Tibial nerve (tissue), 4 donors: ENCODE measurements at places on chromosomes 6 and 20.

GRCh38 chr6:152948150-152948768, 34.6 kb downstream of the FBXO5 start:
- DNase-seq = no peak

GRCh38 chr6:130697995-130698535, 129.1 kb upstream of the SMLR1 start:
- peak; percentile 65 for DNase-seq

DNA sequence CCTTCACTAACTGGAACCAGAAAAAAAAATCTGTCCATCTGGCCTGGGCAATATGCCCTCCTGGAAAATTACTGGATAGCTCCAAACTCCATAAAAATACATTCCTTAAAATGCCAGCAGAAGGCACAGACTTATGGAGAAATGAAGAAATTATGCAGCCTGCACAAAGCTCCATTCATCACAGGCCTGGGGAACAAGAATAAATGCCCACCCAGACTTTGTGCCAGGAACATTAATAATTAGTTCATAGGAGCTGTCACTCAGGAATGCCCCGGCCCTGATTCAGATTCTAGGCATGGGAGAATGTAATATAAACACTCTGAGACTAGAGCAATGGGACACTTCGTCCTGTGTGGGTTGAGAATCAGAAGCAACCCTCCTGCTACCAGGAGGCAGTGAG, 199.3 kb downstream of the OTOR start:
- no peak for DNase-seq

DNA sequence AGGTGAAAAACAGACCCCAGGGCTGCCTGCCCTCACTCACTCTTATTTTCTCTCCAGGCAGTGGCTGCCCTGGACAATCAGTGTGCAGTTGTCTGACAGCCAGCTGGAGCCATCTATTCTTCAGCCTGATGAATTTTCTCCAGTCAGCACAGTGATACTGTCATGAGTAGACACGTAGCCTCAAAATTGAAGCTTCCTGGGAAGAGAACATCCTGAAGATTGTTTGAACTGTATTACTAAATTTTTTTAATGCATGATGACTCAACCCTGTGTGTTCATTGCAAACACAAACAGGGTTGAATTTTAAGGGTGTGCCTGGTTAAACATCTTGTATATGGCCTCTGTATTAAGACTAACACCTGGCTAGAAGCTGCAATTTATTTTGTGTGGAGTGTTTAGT, 49.8 kb upstream of the STXBP5 start:
- no peak for DNase-seq

DNA sequence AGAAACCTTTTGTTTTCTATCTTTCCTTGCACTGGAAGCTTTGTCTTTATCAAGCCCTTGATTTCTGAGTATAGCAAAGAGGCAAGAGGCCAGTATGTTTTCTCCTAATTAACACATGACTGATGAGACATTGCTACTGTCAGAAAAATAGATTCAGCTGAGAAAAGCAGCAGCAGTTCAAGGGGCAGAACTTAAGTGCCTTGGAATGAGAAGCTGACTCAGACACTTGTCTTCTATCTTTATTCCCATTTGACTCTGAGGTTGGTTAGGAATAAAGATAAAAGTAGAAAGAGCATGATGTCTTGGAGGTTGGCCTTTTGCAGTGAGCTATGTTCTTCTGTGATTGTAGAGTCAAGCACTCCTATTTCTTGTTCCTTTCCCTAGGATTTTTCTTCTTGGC, 79.1 kb upstream of the MAN1A1 start:
- DNase-seq = no peak

DNA sequence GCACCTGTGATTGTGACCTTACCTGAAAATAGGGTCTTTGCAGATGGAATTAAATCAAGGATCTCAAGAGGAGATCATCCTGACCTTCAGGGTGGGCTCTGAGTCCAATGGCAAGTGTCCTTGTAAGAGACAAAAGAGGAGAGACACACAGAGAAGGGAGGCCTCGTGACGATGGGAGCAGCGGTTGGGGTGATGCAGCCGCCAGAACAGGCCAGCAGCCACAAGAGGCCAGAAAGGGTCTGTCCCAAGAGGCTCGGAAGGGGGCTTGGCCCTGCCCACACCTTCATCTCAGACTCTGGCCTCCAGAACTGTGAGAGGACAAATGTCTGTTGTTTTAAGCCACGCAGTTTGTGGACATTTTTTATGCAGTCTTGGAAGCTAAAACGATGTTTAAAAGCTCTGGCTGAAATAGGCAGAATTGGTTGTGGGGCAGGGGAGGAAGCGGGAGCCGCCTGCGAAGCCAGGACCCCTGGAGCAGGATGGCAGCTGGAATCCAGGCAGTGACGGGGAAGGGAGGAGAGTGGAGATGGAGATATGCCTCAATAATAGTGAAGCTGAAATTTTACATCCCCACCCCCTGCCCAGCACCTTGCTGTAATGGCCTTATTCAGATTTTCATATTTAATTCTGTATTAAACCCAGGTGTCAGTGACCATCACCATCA, 216.4 kb downstream of the ANKRD60 start:
- DNase-seq = no peak

- DNase-seq = no peak
Observed at GRCh38 chr6:20630617-20631548, 96.6 kb downstream of the CDKAL1 start.
